ENCODE measurements at places on chromosomes 1 and 21.

DNA sequence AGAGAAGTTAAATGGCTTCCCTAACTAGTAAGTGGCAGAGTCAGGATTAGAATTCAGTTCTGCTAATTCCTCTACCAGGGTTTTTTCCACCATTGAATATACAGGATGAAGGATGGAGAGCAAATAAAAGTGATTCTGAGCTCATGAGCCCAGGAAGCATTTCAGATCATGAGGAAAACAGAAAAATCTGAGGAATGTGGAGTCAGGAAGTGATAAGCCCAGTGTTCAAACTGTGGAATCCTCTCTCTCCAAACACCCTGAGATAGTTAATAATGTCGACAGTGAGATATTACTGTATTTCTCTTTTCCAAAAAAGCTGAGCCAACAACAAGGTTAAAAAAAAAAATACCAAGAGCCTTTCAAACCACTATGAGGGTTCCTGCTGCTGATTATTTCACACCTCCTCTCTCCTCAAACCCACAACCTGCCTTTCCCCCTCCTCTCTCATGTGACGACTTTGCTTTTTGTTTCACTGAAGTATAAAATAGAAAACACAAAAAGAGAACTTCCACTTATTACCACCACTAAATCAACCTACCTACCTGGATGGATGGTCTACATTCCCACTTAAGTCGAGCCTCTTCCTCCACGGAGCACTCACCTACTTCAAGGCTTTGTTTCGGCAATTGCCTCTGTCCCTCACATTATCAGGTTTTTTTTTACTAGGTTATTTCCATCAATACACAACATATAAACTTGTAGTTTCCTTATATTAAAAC lies 8.9 kb downstream of the SLAMF1 start:
- no peak for DNase-seq

GRCh38 chr1:11362547-11363021 lies 89.6 kb downstream of the UBIAD1 start:
- no peak for DNase-seq

- no peak for DNase-seq
Measured at GRCh38 chr1:65998763-65999583, 206.3 kb downstream of the PDE4B start.

GRCh38 chr1:48870596-48870995 lies 93.9 kb upstream of the BEND5 start:
- no peak for DNase-seq

- peak; percentile 41 for DNase-seq
Measured at GRCh38 chr1:11838349-11839272, 9.0 kb downstream of the NPPA start.

- no peak for DNase-seq
Measured at GRCh38 chr1:78472851-78473496, 17.8 kb upstream of the PTGFR start.

DNA sequence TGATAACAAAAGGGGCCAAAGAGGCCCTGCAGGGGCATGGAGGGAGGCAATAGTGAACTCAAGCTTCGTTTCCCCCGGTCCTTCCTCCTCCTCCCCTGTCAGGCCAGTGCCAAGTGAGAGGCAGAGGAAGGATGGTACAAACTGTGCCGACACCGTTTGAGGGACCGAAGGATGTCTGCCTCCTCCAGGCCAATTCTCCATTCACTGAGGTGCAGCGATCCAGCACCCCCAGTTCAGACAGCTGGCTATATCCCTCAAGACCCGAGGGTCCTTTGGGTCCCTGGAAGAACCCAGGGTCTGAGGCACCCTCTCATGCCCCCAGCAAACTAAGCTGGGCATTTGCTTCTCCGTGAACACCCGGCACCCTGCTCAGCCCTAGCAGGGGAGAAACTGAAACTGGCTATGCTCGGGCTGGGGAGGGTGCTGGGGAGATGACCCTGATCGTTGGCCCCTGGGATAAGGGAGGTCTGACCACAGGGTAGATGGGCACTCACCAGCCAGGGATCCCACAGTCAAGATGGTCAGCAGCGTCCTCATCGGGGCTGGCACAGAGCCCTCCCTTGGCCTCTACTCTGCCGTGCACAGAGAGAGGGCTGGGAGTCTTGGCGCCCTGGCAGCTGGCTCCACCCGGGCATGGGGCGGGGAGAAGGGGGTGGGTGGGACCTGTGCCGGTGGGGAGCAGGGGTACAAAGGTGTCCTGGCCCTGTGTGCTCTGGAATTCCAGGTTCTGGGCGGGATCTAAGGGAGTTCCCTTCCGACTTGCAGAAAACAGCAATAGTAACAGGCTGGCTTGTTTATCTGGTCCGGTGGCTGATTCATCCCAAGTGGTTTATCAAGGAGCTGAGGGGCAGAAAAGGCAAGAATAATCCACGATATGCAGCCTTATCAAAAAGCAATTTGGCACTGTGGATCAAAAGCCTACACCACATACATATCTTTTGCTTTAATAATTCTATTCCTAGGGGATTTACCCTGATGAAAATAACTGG lies at the start of gene IL22RA1:
Gene IL22RA1, minus strand, starts transcription at position 595 of the 989 bp plus-strand sequence. Its CDS starts 58 bp downstream, at position 537.
- peak; percentile 19 for DNase-seq

DNA sequence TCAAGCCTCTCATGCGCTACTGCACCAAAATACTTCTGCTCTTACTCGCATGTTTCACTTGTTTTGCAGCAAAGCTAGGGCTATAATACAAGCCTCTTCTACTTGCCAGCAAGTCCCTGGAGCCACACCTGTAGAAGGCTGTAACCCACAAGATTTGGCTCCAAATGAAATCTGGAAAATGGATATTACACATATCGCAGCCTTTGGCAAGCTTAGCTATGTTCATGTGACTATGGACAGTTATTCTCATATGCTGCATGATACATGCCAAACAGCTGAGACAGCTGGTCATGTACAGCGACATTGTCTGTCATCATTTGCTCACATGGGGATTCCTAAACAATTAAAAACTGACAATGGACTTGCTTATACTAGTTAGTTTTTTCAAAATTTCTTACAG lies 270.3 kb downstream of the COL11A1 start:
- peak; percentile 22 for DNase-seq

DNA sequence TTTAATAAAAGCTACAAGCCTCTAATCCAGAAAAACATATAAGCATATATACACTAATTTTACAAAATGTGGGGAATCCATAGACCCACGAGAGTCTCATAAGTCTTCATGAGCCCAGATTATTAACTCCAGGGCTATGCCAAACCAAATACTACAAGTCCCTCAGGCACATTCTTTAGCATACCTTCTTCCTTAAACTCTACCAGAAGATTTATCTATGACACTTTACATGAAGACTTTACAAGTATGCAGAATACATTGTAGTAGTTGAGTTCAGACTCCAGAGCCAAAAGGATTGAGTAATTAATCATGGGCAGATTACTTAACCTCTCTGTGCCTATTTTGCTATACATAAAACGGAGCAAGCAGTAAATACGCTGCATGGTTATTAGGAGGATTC lies 793.7 kb upstream of the ADGRL2 start:
- no peak for DNase-seq

DNA sequence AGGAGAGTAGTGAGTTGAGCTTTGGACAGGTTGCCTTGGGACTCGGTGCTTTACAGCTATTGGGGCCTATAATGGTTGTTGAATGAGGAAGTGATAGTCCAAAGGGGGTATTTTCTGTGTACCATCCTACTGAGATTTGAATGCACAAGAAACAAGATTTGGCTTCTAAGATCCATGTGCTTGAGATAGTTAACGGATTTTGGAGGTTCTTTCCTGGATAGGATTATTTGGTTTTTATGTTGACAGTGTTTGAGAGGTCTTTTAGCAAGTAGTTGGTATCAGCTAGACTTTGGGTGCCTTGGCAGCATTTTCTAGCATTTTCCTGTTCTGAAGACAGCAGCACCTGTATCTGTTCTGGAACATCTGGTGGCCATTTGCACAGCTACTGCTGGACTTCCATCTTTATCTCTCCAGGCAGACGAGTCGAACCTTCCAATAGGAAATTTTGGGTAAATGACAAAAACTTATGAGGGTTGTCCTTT lies 3.6 kb upstream of the SCAF4 start:
- DNase-seq, result no peak

- peak; percentile 58 for DNase-seq
Measured at GRCh38 chr1:164735315-164736052, 176.5 kb downstream of the PBX1 start.

DNA sequence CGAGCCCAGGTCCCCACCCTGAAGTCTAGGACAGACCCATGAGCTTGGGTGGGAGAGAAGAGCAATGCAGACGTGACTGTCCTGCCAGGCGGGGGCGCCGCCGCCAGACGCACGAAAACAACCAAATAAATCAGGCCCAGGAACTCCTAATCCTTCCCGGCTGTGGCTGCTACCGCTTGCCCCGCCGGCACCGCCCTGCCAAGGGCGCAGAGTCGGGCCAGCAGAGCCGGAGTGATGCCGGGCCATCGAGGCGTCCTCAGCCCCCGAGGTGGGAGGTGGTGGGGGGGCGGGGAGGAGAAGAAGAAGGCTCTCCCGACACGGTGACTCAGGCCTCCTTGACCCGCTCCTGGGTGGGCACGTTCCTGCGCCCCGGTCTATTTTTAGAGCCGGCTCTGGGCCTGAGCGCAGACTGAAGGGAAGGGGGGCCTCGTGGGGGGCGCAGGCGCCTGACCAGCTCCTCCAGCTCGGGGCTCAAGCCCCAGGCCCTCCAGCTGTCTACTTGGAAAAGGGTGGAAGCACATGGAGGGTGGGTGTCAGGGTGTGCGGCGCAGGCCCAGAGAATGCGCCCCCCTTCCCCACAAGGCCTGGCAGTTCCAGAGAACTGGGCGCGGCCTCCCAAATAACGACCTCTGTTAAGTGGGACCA lies 10.7 kb upstream of the COL16A1 start:
- peak; percentile 49 for DNase-seq

DNA sequence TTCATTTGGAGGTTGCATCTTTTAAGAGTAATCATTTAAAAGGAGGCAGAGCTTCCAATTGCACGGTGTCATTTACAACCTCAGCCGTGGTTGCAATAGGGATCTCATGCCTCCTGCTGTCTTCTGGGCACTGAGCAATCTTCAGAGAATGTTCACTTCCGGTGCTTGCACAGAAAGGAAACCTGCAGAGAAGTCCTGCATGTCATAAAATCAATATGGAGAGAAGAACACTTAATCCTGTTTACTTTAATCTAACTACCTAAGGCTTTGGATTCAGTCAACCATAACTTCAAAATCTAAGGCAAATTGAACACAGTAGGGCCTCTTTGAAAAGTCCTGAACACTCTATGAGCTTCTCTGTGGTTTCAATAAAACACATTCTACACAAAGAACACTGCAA lies 11.3 kb upstream of the MAP10 start:
- peak; percentile 74 for DNase-seq

- peak; percentile 61 for DNase-seq
Measured at GRCh38 chr1:167095368-167095767, 1.5 kb downstream of the STYXL2 start.

DNA sequence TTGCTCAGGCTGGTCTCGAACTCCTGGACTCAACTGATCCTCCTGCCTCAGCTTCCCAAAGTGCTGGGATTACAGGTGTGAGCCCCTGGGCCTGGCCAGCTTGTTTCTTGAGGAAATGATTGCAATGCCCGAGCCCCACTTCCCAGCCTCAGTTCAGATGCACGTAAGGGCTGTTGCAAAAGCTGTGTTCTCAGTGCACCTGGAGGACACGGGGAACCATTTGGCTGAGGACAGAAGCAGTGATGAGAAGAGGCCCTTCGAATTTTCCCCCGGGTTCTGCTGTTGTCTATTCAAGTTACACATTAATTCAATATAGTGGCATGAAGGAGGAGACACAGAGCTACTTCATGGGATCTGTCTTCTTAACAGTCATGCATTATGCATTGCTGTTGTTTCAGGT lies 78.8 kb upstream of the WDR26 start:
- DNase-seq, result no peak

- peak; percentile 87 for DNase-seq
Measured at GRCh38 chr1:33338440-33339211, 17.7 kb upstream of the A3GALT2 start.

DNA sequence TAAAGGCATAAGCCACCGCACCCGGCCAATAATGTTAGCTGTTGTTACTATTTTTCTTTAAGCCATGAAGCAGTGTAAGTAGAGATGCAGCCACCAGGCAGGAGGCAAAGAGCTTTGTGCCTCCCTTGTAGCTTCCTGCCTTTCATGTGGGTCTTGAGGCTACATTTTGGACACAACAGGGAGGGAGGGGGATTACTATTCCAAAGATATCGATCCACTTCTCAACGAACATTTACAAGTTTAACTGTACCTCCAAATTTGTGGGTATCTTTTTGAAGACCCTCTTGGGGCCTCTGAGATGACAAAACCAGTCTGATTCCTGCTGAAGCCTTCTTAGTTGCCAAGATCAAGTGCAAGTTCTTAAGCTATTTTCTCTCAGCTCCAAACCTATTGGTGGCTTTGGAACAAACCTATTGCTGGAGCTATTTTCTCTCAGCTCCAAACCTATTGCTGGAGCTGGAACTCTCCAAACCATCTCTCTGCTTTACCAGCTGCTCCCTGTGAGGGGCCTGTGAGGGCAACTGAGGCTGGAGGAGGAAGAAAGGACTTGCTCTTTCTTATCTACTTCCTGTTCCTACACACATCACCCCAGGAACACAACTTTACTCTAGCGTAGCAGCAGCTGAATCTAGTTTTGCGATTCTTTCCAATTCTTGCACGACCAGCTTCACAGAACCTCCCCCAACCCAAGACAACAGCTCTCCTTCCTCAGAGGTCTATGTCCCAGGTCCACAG lies 16.1 kb upstream of the RCAN3 start:
- no peak for DNase-seq

DNA sequence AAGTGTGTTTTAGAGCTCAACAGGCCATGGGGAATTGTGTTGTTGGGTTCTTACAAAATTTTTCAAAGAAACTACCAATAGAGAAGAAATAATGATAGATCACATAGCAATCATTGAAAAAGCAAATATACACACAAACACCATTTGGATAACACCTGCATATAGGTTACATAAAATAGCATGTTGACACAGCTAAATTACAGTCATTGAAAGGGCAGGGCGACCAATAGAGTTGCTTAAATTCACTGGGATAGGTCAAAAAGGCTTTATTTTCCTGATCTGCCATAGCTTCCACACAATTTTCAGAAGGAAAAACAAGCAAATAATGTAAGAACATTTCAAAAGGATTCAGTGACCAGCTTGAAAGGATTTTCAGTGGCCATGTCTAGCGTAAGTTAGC lies 57.9 kb upstream of the FGGY start:
- no peak for DNase-seq

- no peak for DNase-seq
Measured at GRCh38 chr1:95948023-95948422, 714.0 kb downstream of the RWDD3 start.
